T-helper 17 cell (primary cell): ENCODE measurements at places on chromosomes 7 and 10.

DNA sequence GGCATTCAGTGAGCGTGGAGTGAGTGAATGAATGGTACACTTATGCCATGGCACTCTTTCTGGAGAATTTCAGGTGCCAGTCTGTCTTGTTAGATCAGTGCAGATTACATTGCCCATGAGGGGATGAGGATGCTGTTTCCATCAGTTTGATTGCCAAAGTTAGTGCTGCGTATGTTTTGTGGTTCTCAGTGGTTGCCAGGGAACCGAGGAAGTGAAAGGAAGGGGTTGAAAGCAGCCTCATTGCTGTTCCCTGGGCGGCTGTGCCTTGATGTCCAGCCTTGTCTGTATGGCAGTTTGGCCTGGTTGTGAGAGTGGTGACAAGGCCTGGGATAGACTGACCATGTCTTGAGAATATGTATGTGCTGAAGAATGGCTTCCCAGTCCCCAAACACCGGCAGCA, 30.2 kb downstream of the WBP1L start:
- DNase-seq = no peak

- DNase-seq = no peak
Measured at GRCh38 chr10:5567477-5567876, 42.7 kb downstream of the CALML3 start.

GRCh38 chr7:100599911-100600729, 2.0 kb upstream of the PCOLCE start:
- no peak for DNase-seq

- no peak for DNase-seq
Measured at GRCh38 chr7:123823898-123824753, 20.8 kb upstream of the HYAL4 start.

DNA sequence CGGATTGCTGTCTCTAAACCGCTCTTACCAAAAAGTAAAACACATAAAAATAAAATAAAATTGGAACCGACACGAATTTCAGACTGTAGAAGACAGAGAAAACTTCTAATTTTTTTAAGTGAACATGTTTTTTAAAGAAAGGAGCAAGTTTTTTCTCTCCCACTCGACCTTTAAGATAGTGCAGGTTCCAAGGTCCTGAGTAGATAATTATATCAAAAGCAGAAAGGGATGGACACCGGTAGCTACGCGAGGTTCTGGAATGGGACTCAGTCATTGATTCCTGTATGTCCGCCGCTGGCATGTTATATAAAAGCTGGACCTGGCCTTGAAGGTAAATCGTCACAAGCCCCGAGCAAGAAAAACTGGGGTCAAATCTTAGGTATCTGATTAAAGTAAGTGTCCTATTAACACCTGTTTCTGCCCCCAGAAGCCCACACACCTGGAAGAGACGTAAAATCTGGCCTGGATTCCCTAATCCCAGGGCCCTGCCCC, 462 bp upstream of the CISD1 start:
- DNase-seq = no peak

DNA sequence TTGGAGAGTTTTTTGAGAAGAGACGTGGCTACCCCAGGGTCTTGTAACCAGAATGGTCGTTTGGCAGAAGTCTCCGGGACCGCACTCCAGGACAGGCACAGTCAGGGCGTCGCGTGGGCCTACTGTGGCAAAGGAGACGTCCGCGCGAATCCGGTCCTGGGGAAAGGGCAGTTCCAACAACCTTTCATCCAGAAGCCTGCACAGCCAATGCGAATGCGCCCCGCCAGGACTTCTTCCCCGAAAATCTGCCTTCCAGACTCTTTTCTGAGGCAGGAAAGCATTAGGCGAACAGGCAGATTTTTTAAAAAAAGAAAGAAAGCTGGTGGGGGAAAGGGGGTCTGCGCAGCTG, 2.0 kb downstream of the HPSE2 start:
- no peak for DNase-seq

- DNase-seq = no peak
Measured at GRCh38 chr7:54678763-54679489, 80.1 kb downstream of the SEC61G start.

GRCh38 chr10:19795684-19796083, 20.5 kb upstream of the PLXDC2 start:
- DNase-seq = no peak

DNA sequence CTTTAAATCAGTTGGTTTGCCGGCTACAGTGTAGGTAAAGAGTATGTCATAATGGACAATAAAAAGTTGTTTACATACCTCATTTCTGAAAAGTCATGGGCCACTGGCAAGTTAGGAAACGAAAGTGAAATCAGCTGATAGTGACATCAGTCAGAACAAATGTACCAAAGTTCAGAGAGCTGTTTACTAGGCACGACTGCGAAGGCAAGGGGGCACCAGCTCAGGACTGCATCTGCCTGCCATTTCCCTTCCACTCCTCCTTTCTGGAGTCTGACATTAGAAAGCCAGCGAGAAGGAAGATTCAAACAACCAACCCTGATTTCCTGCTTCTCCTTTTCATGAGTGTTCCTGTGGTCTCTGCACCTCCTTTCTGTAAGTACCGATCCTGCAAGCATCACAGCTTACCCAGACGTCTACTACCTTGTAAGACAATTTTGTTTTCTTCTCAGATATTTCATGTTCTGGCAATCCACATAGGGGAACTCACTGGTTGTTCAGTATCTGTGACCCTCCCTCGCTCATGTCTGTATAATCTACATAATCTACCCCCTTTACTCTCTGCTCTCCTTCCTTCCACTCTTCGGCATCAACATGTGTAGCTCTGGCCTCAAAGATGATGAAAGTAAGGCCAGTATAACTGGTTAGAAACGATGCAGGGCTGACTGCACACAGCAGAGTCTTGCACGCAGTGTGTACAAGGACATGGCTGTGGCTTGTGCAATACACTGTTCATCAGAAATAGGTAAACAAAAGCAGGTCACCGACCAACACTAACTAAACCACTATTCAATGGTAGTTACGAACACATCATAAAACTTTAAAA, at the start of gene TMEM140:
TMEM140 (plus strand) TSS at position 174 of the 823 bp plus-strand sequence. CDS start 16,370 bp downstream, outside the sequence.
- DNase-seq = no peak

DNA sequence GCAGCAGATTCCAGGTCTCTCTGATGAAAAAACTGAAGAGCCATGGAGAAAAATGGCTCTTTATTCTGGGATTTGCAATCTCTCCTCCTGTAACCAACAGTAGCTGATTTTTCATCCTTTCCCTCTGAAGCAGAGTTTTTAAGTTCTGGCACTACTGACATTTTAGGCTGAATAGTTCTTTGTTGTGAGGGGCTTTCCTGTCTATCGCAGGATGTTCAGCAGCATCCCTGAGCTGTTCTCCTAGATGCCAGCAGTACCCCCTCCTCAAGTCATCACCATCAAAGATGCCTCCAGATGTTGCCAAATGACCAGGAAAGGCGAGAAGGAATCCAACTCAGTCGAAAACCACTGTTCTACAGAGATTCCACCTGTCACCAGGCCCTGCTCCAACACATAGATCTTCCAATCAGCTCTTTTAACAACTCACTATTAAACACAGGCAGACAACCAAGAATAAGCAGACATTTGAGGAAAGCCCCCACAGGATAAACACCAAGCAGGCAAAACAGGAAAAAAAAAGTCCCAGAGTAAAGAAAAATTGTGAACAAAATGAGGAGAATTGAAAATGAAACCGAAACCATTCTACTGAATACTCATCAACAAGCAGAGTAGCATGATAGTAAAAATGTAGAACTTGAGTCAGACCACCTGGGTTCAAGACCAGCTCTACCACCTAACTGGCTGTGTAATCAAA, 124.8 kb downstream of the MPP7 start:
- DNase-seq = no peak

- DNase-seq = no peak
Measured at GRCh38 chr10:14688606-14689005, 86.1 kb downstream of the FAM107B start.

- DNase-seq = no peak
Measured at GRCh38 chr10:69873135-69873639, 71.5 kb downstream of the COL13A1 start.

- DNase-seq = no peak
Measured at GRCh38 chr10:70109064-70109729, 23.4 kb downstream of the AIFM2 start.

GRCh38 chr10:4733150-4733842, 92.7 kb upstream of the AKR1E2 start:
- DNase-seq = no peak

- DNase-seq = no peak
Measured at GRCh38 chr10:114550756-114551635, 107.1 kb downstream of the ABLIM1 start.

DNA sequence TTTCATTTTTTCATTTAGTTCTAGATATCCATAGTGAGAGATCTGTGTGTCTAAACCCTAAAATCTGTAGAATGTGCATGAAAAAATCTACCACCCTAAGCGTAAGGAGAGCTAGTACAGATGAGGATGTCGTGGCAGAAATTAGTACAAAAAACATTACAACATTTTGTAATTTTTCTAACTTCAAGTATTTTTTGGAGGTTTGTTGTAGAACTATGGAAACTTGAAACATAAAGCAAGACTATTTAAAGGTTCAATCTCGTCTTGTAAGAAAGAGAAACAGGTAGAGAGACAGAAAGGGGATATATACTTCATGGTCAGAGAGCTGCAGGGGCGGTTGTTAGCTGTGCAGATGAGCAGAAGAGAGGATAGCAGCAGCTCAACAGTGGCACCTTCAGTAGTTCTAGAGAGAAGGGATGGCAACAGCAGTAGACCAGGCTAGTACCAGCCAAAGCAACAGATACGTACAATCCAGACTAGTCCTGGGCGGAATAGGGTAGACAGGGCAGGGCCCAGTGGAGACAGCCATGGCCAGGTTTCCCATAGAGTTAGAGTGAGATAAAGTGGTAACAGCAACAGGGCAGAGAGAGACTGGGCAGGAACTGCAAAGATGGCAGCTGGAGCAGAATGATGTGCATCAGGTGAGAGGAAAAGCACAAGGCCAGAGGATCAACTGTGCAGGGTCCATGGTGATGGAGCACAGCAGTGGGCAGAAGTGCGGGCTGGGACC, 145.2 kb downstream of the FRMD4A start:
- DNase-seq = no peak

- no peak for DNase-seq
Measured at GRCh38 chr7:106329408-106329807, 44.6 kb upstream of the NAMPT start.

DNA sequence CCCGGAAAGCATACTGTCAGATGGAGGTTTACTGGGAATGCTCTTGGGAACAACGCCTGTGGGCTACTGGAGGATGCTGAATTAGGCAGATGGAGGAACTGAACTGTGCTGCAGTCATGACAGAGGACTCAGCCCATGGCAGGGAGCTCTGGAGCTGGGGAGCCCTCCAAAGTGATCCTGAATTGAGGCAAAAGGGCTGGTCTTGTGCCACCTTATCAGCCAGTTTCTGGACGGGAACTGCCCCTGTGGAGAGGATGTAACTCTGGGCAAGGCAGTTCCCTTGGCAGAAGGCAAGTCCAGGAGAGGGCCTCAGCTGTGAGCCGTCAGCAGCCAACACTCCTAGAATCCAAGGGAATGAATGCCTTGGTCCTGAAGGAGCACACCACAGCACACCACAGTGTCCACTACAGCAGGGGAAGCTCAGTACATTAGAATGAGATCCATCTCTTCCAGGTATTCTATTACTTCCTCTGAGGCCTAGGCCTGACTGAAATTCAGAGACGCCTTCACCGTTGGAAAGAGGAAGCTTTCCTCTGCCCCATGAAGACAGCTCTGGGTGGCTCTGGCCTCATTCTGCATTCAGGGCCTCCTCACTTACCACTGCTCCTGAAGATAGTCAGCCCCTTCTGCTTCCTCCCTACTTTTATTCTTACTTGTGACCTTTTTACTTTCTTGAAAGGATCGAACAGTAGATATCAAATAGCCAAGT, 139.6 kb upstream of the GPR26 start:
- DNase-seq = no peak

DNA sequence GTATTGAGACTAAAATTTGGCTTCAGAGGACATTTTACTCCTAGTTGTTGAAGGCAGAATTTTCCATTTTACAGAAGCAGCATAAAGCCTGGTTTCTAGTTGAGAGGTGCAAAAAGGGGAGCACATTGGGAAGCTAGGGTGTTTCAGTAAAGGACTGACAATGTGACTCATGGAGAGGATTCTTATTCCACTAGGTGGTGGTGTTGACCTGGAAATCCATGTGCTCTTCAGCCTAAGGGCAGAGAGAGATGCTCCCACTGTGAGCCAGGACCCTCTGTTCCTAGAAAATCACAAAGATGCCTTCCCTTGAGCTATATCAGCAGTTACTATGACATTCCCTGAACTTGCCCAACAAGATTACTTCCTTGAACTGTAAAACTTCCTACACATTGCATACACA, 687.8 kb downstream of the IPMK start:
- DNase-seq = no peak

DNA sequence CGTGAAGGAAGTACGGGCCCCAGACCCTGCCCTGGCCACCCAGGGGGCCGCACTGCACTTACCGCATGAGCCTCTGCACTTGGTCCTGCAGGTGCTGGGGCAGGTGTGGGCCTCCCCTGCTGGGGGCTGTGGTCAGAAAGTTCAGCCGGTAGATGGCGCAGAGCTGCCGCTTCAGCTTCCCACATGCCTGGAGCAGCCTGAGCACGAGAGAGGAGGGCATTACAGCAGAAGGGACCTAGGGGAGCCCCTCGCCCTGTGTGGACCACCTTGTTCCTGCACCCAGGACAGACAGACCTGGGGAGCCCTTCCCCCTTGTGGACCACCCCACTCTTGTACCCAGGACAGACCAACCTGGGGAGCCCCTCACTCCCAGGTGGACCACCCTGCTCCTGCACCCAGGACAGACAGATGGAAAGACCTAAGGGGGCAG, 8.7 kb upstream of the PYROXD2 start:
- DNase-seq = no peak

- no peak for DNase-seq
Measured at GRCh38 chr7:40457776-40458480, 323.1 kb downstream of the SUGCT start.

DNA sequence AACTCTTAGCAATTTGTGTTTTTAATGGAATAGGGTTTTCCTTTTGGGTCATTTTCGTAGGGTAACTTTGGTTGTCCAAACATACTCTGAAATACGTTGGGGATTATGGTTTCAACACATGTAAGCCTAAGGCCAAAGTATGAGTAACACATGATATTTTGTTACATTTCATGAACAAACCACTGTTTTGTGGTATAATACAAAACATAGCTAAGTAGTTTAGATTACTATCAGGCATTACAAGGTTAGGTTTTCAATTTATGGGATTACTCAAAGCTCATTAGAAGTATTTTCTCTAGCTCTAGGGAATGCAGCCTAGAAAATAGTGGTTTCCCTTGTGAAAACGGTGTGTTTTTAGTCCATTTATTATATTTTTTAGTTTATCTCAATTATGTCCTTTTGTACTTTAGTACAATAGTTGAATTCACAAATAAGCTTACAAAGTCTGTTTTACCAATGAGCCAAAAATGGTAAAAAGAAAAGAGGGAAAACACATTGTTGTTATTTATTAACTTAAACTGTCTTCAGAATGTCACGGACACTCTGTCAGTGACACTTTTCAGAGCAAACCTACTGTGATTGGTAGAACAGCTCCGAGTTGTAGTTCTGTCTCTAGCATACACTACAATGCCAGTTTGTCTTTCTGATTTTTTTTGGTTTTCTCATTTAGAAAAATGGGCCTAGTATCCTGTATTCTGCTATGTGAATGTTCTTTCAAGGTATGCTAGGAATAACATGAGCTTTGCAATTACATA, 473.7 kb downstream of the SUGCT start:
- DNase-seq = no peak
